ENCODE measurements at places on chromosomes 13 and 19.

GRCh38 chr13:58446979-58447378, 815.4 kb downstream of the PCDH17 start:
- no peak for DNase-seq

- DNase-seq: no peak
Observed at GRCh38 chr13:94063848-94064247, 415.6 kb downstream of the DCT start.

GRCh38 chr19:18274219-18274780, at the start of gene IQCN:
IQCN (minus strand) TSS chr19:18274452; CDS start chr19:18269478, 4,974 bp downstream.
- DNase-seq: peak; percentile 84

DNA sequence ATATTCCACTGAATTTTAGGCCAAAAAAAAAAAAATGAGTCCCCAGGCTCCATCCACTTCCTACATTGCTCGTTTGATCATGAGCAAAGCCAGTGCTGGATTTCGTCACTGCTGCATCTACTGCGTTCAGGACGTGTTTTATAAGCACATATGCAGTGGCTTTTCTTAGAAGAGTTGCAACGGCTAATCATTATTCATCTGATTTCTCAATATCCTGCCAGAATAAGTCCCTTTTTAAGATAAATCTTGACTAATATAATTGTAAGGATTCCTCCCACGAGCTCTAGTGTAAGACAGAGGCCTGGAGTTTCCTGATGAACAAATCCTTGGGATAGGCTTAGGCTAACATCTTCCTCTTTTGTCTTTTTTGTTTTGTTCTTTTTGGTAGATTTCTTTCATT, 19.5 kb downstream of the FAM124A start:
- DNase-seq: no peak

DNA sequence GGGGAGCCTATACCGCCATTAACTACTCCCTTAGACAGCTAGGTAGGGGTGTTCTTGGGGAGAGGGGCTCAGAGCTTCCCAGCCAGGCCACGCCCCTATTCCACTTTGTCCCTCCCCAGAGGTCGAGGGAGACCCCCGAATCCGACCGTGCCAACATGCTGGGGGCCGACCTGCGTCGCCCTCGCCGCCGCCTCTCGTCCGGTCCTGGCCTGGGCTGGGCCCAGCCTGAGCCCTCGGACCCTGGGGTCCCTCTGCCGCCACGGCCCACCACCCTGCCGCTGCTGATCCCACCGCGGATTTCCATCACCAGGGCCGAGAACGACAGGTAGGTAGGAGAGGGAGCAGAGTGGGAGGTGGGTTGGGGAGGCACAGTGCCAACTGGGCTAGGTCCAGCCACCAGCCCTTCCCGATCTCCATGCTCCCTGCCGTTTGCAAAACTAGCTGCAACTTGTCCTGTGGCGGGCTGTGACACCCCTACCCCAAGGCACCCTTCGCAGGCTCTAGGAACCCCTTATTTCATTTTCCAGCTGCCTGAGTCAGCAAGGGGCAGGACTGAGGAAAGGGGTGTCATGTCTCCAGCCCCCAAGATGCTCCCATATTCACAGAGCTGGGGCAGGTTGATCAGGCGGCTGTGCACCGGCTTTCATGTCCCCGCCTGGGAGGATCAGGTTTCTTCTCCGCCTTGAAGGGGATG, 2.6 kb upstream of the PDE4A start:
- no peak for DNase-seq

DNA sequence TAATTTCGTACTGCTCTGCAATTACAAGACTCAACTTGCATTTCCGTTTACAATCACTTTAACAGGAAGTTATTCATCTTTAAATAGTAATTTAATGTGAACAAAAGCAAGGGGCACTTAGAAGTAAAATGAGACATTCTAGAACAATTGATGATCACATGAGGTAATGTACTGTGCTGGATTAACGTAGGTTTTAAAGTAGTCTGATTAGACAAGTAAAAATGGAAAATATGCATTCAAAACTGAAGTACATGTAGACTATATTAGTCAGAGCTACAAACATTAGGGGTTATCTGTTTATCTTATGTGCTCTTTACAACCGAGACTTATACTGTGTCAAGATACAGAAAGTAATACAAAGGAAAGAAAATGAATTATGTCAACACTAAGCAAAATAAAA, 1528.0 kb downstream of the SLITRK5 start:
- no peak for DNase-seq

GRCh38 chr19:8607386-8607785, 3.1 kb downstream of the ADAMTS10 start:
- no peak for DNase-seq

- DNase-seq: no peak
Observed at GRCh38 chr19:17525141-17525540, 13.7 kb downstream of the PGLS start.

- DNase-seq: no peak
Observed at GRCh38 chr19:5984600-5984999, 6.7 kb upstream of the RANBP3 start.

- DNase-seq: no peak
Observed at GRCh38 chr19:5152767-5153532, 184.0 kb downstream of the KDM4B start.

DNA sequence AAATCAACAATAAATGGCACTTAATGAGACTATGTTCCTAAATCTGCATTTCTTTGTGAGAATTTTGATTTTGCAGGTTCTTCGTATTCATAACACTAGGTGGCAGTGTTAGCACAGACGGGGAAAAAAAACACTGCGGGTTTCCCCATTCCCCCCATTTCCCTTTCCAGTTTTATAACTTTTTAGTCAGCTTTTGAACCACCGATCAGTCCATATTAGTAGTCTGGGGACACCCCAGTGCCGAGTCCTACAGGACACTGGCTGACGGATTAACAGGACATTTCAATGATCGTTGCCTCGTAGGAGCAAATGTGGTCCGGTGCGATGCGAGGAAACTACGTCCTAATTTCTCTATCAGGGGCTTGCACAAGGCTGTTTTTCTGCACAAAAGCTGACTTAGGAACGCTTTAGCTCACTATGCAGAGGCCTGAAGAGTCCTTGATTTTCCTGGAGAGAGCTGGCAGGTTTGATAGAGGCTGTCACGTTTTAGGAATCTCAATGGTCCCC, 234.3 kb downstream of the LMO7 start:
- DNase-seq: no peak

DNA sequence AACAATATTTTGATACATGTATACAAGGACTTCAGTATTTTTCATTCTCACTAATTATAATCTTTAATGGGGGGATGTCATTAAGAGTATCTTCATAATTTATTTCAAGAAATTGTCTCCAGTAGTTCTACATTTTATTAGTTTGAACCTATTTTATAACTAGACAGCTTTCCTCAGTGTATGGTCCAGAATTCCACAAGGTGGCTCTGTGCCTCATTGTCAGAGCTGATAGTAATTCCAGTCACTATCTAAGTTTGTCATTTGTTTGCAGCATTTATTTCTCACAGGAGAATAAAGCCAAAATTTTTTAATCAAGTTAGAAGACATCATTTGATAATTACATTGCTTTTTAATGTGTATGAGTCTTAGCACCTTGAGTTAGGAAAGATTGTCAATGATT, 1633.0 kb upstream of the PCDH20 start:
- no peak for DNase-seq

DNA sequence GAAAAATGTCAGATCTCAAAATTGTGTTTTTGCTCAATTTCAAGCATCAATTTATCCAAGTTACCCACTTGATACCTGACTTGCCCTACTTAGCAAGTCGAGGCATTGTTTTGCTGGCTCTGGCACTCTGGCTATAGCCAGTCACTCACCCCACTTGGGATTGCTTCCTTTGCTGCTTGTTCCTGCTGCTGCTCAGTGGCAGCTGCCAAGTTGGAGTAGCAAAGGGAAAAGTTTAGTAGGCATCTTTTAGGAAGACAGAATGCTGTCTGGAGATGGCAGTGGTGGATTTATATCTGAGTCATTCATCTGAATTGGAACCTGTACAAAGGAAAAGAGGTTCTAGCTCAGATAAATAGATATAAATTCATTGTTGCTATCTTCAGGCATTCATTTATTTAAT, 41.2 kb downstream of the PCCA start:
- DNase-seq: no peak
